Stimulated activated naive CD8-positive, alpha-beta T cell treated with anti-CD3 and anti-CD28 coated beads, Interleukin-15, Interleukin-2, amounts not matched to agents 100 U/mL and 50 U/mL, for 24 hours (primary cell): ENCODE measurements at places on chromosomes 7 and 10.

DNA sequence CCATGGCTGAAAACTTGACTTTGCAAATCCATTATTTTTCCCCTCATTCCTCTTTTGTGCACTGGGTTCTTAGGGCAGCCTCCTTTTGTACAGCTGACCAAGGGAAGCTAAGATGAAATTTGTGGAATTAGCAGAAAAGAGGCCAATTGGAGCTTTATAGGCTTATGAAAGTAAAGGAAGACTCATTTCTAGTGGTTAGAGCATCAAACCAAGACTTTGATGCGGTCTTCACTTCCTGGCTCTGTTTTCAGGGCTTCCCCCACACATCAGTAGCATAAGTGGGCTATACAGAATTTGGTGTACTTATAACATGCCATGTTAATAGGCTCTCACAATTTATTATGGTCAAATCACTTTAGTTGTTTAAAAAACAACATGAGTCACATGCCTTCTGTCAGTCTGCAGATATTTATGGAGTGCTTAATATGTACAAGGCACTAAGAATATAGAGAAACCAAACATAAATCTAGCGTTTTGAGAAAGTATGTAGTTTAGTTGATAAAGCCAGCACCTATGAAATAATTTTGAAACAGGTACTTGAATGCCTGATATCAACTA lies 5.7 kb downstream of the AUTS2 start:
- peak; percentile 8 for DNase-seq

GRCh38 chr7:111560773-111561653 lies 1.3 kb downstream of the IMMP2L start:
- no peak for DNase-seq

DNA sequence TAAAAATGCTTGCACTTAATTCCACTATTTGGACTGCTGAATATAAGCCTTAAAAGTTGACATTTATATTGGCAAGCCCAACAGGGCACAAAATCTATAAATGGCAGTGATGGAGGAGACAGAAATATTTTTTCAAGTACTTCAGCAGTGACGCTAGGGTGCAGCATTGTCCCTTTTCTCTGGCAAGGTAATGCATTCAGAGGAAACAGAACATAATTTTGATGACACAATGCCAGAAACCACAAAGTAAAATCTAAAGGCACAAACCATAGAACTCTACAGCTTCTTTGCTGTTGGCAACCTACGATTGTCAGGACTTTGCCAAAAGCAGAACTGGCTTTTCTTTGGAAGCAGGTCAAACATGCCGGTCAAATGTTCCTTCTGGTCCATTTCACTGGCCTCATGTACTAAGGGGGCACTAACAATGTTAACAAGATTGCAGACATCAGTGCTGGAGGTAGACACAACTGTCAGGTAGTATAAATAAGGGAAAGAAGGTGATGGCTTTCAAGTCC lies 30.9 kb upstream of the FAM133B start:
- peak; percentile 80 for DNase-seq

DNA sequence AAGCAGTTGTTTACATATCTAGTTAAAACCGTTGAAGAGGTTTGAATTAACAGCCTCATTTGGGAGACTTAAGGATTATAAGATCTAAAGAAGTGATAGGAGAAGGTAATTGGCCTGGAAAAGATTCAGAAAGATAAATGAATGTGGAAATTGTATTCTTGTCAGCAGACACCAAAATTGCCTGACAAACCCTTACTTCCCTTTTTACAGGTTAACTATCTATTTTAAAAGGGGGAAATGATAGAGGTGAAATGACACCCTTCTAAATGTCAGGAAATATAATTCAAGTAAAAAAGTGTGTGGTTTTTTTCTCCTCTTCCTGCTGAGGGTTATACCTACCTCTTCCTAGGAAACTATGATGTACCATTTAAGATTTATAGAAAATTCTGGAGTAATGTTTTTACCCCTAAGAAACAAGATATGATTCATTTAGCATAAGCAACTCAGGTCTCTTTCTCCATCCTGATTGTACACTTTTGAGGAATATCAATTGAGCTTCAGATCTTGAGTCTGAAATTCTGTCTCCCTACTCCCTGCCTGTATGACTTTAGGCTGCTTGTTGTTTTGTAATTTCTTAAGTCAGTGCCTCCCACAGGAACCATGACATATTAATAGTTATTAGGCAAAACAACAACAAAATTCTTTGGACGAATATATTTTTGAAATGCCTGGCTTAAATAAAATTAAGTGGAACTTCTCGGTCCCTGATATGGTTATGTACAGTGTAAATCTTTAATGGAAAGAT lies 250.4 kb downstream of the RNLS start:
- DNase-seq, result no peak

GRCh38 chr10:91036807-91037411 lies 116.0 kb upstream of the ANKRD1 start:
- DNase-seq, result no peak

DNA sequence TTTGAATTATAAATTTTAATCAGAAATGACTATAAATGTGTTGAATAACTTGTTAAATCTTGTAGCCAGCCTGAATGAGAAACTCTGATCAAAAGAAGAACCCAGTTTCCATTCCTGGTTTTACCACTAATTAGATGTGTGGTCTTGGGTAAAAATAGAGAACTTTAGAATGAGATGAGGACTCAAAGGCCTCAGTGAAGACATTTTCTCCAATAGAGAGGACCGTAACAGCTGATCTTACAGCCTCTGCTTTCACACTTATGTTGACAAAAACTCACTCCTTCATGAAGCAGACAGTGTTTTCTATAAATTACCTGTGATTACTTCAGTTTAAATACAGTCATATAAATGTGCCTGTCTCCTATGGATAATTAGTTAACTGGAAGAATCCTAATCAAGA lies 200.1 kb upstream of the MEOX2 start:
- DNase-seq, result no peak

GRCh38 chr10:31730776-31731175 lies 197.9 kb downstream of the ARHGAP12 start:
- DNase-seq, result no peak

DNA sequence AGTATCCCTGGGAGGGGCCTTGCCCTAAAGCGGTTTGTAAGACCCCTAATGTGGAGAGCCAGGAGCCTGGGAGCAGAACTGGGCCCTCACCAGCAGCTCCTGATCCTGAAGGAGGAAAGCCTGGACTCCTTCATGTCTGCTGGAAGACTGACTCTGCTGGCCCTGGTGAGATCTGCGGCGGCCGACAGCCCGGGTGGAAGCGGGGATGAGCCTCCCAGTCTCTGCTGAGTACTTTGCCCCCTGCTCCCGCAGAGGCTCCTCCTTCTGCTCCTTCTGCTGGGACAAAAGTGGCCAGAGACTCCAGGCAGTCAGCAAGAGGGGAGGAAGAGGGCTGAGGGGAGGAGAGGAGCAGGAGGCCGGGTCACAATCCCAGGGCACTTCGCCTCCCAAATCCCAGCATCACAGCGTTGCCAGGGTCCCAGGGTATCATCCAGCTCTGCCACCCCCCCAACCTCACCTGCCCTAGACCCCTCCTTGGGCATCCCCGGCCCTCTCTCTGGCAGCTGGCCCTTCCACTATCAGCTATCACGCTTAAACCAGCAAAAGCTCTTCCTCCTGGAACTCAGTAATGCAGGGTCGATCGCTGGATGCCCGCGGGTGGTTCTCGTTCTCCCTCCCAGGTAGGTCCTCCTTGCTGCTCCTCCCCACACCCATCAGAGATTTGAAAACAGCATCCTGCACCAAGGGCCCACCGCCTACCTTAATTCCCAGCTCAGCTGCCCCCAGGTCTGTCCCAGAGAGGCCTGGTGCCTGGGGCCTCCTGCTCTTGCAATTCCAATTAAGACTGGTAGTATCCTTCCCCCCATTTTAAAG lies 7.9 kb downstream of the TBATA start:
- no peak for DNase-seq

- DNase-seq, result no peak
Measured at GRCh38 chr10:114577133-114577532, 80.9 kb downstream of the ABLIM1 start.

- no peak for DNase-seq
Measured at GRCh38 chr10:78923647-78924318, 145.0 kb upstream of the ZMIZ1 start.

GRCh38 chr10:6498771-6499170 lies 81.3 kb downstream of the PRKCQ start:
- DNase-seq, result no peak

GRCh38 chr7:120951826-120952225 lies 1.2 kb downstream of the ING3 start:
- DNase-seq, result peak; percentile 9

DNA sequence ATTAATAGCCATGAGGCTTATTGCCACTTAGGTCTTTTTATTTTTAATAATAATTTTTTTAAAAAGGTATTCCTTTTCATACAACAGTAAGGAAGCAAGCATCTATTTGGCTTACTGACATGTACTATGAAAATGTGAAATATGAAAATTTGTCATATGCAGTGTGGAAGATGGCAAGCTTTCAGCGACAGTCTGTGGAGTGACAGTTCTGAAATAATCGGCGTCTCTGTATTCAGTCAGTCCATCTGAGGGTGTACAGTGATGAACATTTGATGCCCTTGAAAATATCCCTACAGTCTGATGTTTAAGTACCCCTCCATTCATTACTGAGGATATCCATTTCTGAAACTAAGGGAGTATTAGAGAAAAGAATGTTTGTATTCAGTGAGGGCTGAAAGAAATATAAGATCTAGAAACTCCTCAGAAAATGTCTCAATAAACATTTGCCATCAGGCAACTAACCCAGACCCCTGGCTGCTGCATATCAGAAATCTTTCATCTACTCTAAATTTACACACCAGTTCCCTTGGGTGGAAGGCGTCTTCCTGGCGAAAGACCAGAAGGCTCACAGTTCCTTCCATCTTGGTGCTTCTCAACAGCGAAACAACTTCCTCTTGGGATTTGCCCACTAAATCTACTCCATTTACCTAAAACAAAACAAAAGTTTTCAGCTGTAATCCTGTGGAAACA lies 440.6 kb downstream of the PARD3 start:
- DNase-seq, result no peak
